ENCODE measurements at places on chromosomes 2 and 18.

DNA sequence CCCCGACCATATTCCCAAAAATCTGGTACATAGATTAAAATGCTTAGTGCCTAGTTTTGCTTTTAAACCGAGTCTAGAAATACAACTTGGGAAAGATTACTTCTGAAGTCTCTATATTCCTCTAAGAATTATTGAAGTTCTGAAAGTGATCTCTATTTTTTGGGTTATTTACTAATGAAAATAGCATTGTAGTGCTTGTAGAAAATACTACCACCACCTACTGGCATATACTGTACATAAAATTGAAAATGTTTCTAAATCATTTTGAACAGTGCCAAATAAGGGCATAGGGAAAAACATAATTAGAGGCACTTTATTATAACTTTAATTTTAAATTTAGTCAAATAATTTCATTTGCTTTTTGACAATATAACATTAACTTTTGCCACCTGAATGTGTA lies 1399.6 kb upstream of the ZEB2 start:
- no peak for DNase-seq

DNA sequence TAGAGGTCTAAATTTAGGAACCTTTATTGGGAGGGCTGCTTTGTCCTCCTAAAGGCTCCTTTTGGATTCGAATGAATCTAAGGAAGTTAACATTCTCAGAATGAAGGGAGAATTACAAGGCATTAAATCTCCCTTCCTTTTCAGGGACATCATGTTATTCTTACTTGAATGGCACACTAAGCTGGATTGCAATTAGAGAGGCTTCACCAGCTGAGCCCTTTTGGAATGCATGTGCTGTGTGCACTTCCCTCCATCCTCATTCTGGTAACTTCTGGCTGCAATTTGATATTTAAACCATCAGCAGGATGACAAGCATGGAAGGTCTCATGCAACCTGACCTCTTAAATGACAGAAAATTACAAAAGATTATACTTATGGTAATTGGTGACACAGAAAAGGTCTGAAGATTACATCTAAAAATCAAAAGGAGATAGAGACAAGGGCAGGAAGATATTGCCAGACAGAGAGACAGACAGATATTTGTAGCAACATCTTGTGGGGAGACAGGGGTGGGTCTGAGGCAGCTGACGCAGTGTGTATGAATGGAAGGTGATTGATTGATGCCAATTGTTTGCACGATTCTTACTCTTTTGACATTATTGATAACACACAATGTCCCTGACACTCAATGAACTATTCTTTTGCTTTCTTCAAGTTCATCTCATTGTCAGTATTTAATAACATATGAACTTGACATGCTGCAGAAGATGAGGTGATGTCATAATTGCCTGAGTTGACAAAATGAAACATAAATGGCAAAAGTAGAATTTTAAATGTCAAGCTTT lies 570.8 kb upstream of the GYPC start:
- no peak for DNase-seq

GRCh38 chr2:143779021-143779420 lies 649.8 kb downstream of the ARHGAP15 start:
- no peak for DNase-seq

DNA sequence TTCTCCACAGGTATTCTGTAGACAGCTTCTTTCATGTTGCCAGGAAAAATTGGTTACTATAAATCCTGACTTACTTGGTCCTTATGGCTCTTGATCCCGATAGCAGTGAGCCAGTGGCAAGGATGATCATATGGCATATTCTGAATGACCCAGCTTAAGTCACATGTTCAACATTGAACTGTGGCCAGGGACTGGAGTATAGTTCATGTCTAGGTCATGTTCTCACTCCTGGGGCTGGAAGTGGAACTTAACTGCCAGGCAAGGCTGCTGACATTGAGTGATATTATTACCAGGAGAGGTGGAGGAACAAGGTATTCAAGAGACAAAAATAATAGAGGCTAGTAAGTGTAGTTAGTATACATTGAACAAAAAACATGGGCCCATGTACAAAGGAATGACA lies 26.2 kb downstream of the R3HDM1 start:
- DNase-seq = no peak

GRCh38 chr2:196200557-196200956 lies 29.2 kb upstream of the STK17B start:
- DNase-seq = no peak

Data from NCI-H1092 treated with DMSO at 0.1 percent for 48 hours (cell line).